Activated CD8-positive, alpha-beta memory T cell treated with anti-CD3 and anti-CD28 coated beads for 1 hour (primary cell): ENCODE measurements at places on chromosomes 12 and 14.

DNA sequence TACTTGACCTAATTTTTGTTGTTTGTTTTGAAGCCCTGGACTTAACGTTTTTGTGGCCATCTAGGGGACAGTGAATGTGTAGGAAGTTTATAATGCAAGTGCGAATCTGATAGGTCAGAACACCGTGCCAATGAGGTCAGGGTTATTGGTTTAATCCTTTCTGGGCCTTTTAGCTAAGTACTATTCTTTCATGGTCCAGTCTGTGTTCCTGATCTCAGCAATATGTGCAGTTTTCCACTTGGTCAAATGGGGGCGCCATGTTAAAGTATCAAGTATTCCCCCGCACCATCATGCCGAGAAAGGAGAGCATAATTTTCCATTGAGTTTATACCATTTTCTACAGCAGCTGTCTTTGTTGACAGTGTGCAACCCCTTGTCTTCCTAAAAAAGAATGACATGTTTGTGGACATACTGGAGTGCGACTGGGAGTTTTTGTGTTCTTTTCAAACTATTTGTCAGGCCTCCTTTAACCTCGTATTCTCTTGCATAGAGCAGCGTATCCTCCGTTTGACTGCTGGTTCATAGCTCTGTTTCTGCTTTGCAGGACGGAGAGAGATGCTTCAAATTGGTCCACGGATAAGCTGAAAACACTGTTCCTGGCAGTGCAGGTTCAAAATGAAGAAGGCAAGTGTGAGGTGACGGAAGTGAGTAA is 1.3 kb downstream of the AHSA1 start:
- DNase-seq = peak; percentile 23

DNA sequence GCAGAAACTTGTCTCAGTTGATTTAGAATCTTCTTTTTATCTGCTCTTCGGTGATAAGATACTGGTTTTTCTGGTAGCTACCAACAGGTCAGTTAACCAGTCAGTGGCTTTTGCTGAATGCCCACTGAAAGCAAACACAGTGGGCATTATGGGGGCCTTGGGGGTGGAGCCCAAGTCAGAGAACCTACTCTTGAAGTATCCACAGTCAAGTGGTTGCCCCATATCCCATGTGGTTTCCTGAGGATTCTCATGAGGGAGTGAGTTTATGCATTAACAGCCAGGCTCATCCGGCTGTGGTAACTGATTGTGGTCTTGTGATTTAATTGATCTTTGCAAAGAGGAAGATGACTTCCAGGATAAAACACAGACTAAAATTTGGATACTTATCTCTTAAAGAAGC is 83.7 kb downstream of the ST8SIA1 start:
- DNase-seq = no peak

GRCh38 chr12:68198507-68199086 is 27.0 kb downstream of the IL26 start:
- DNase-seq = no peak

- DNase-seq = no peak
Observed at GRCh38 chr14:79831195-79831892, 380.0 kb downstream of the DIO2 start.

GRCh38 chr14:100165376-100165775 is 5.9 kb upstream of the DEGS2 start:
- DNase-seq = no peak

DNA sequence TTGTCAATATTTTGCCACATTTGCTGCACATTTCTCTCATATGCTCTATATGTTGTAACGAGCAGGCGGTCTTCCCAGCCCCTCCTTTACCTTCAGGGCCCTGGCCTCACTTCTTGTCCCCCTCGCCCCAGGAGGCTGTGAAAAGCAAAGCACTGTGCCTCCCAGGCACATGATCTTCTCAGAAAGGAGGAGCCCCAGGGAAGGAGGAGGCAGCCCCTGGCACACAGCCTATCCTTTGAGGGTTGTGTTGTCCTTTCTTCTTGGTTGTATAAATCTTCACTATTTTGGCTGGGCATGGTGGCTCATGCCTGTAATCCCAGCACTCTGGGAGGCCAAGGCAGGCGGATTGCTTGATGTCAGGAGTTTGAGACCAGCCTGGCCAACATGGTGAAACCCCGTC is 77.0 kb downstream of the PPP2R5C start:
- DNase-seq = no peak

DNA sequence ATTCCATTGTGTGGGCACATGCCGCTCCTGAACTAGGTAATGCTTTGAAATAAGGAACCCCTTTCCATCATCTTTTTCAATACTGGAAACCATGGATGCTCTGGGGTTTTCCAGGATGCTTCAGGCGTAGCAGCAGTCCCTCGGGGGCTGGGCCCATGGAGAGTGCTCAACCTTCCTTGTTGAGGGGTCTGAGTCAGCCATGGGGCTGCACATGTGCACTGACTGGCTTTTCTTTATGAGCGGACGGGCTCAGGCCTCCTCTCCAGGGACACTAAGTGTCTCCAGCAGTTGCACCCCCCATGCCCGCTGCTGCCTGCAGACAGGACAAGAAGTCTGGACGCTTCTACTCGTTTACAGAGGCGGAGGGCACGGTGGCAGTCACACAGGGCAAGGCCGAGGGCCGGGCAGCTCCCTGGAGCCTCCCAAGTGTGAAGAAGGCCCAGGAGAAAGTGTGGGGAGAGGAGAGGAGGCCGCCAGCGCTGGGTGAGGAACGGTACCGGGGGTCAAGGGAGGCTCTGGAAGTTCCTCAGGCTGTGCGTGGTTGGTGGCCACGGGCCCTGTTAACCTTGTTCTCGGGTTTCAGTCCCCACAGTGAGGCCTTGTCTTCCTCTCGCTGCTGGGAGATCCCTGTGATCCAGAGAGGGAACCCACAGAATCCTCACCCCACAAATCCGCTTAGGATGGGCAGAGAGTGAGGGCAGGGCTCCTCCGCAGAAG is 51.2 kb downstream of the TEAD4 start:
- DNase-seq = no peak

- DNase-seq = no peak
Observed at GRCh38 chr12:28872654-28873268, 276.3 kb upstream of the FAR2 start.

DNA sequence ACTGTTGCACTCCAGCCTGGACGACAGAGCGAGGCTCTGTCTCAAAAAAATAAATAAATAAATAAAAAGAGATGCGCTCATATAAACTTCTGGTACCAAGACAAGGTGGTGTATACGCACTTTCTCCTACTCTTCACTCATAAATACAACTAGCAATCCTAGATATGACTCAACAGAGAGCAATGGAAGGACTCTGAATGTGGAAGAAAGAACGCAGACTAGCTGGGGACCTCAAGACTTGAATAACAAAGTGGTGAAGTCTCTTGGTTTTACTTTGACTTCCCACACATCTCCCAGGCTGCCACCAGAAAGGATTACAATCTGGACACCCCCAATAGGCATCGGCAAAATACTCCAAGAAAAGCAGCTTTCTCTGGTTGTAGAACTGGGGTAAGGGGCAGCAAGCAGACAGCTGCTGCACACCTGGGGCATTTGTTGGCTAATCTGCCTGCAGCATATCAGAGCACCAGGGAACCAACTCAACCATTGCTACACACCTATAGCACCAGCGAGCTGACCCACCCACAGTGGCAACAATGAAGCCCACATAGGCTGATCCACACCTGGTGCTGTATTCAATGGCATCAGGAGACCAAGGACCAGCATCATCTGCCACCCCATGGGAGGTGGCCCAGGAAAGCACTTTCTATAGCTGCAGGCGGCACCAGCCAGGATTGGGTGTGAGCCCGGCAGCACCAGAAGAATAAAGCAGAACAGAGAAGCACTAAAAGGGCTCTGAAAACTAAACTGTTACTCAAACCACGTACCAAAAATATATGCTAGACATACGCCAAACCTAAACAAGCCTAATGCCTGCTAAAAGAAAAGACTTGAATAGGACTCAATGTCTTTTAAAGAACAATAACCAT is 1231.7 kb upstream of the TMEM132C start:
- no peak for DNase-seq

GRCh38 chr12:19402743-19403431 is 36.4 kb upstream of the AEBP2 start:
- DNase-seq = no peak

DNA sequence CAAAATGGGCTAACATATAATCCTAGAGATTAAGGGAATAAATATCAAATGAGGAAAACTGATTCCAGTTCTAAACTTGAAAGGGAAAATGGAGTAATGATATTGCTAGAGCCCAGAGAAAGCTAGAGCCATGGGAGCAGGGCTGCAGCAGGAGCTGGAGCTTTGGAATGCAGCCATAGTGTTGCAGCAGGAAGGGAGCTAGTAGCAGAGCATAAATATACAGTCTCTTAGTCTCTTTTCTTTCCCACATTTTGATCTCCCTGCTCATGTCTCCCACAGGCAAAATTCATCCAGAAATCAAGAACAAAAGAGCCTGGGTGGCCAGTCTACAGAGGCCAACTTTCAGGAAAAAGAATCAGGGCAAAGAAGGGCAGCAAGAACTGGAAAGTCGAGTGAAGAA is 253.7 kb downstream of the ATXN7L3B start:
- DNase-seq = no peak
